ENCODE measurements at places on chromosomes 7 and 10. TPM values are rescaled to one million over a fixed set of nuclear protein-coding genes. Genes with fewer than 3 reads are reported as not detected.

The KLF14 gene
- polyA plus RNA-seq = not detected

The ANXA7 gene
- 62.4 TPM for polyA plus RNA-seq

The CLEC5A gene
- polyA plus RNA-seq = 0.09 TPM

The AFAP1L2 gene
- 4.2 TPM for polyA plus RNA-seq

The AKR1D1 gene
- 24.9 TPM for polyA plus RNA-seq

The IKZF1 gene
- polyA plus RNA-seq = 5.9 TPM

GRCh38 chr10:68474021-68474420 lies 2.2 kb upstream of the DNA2 start:
- H3K27ac ChIP-seq = no peak overlapping the region
- H3K36me3 ChIP-seq = no peaks in the 10 kb centered on the region
- no peak overlapping the region for H3K4me3 ChIP-seq

DNA sequence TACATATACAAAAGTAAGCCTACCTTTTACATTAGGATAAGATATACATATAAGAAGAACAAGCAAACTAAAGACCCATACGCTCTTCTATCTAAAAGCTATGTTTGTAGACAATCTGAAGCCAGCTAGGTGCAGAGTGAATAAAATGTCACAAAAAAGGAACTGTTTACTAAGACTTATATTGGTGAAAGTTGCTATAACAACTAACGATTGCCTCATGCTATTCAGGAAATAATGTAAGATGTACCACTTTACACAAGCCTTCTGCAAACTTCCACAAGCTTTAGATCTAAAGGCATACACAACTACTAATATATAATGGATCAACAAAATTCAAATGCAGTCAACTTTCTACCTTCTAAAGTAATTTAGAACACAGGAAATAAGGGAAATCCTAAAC lies 175.1 kb downstream of the SRPK2 start:
- H3K36me3 ChIP-seq = no peaks in the 10 kb centered on the region
- no peaks in the 10 kb centered on the region for H3K27me3 ChIP-seq
- DNase-seq = no peak
- no peak overlapping the region for H3K27ac ChIP-seq

GRCh38 chr7:50981743-50982142 lies 199.0 kb upstream of the GRB10 start:
- no peak overlapping the region for H3K4me3 ChIP-seq
- H3K4me1 ChIP-seq = no peaks in the 10 kb centered on the region
- H3K36me3 ChIP-seq = no peaks in the 10 kb centered on the region
- DNase-seq = no peak

DNA sequence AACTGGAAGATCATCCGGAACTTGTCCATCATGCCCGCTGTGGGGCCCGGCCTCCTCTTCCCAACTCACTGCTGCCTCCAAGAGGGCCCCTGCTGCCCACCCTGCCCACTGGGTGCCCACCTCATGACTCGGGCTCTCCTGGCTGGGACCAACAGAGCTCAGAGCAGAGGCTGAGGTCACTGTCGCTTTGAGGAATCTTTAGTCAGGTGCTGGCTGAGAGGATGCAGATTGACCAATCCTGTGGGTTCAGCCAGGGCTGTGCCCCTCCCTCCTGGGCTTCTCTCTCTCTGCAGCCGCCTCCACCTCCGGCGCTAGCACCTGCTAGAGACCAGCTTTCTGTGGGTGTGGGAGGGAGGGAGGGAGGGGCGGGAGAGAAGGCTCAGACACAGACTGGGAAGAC lies at the start of gene CALHM1:
CALHM1 (minus strand) TSS at position 181 of the 400 bp plus-strand sequence; CDS start at position 32, 149 bp downstream.
- no peaks in the 10 kb centered on the region for H3K36me3 ChIP-seq
- no peaks in the 10 kb centered on the region for H3K4me1 ChIP-seq
- no peak within 1 kb of the TSS for H3K27ac ChIP-seq
- peak; percentile 26 for DNase-seq

GRCh38 chr7:47957156-47957555 lies 8.9 kb upstream of the PKD1L1 start:
- H3K36me3 ChIP-seq = peaks cover 21% of the 10 kb centered on the region
- no peaks in the 10 kb centered on the region for H3K27me3 ChIP-seq

DNA sequence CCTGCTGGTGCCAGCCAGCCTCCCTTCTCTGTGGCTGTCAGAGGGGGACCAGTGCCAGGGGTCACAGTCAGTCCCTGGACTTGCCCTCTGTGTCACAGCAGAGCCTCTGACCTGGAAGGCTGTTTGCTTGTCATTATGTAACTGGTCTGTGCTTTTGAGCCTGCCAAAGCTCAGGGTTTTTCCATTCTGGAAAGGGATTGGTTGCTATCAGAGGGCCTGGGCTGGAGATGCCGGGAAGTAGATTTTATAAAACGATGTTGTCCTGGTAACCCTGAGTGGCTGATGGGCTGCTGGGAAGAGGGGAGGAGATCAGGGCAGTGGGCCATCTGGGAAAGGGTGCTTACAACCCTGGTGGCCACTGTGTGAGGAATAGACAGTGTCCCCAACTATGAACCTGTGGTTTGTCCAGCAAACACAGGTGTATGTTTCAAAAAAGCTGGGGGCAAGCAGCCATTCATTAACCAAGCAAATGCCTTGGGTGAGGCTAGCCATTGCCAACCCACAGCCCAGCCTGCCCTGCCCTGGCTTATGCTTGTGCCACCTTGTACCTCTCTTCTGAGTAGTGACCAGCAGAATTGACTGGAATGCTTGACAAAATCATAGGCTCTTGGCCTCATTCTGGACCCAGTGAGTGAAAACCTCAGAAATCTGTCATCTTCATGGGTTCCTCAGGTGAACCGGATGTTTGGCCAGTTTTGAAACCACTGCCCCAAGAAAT lies 21.6 kb downstream of the SFTPD start:
- H3K4me1 ChIP-seq = no peaks in the 10 kb centered on the region
- no peak overlapping the region for H3K4me3 ChIP-seq
- H3K36me3 ChIP-seq = no peaks in the 10 kb centered on the region
- H3K27ac ChIP-seq = no peak overlapping the region

DNA sequence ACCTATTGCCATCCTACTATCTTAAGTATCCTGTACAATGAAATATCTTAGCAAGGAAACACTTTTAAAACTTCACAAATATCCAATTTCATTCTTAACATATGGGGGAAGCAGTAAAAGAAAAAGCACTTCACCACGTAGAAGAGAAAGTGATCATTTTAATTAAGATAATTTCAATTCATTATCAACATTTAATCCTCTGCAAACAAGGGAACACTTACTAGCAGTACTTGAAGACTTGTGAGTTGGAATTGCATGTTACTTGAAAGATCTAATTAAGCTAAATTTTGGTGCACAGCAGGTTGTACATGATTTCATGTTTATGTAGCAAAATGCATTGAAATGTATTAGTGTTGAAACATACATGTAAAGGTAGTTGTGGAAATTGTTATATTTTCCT lies 20.8 kb upstream of the CCAR1 start:
- no peaks in the 10 kb centered on the region for H3K4me1 ChIP-seq
- no peak overlapping the region for H3K4me3 ChIP-seq
- no peaks in the 10 kb centered on the region for H3K36me3 ChIP-seq
- no peak overlapping the region for H3K27ac ChIP-seq
- DNase-seq = no peak

DNA sequence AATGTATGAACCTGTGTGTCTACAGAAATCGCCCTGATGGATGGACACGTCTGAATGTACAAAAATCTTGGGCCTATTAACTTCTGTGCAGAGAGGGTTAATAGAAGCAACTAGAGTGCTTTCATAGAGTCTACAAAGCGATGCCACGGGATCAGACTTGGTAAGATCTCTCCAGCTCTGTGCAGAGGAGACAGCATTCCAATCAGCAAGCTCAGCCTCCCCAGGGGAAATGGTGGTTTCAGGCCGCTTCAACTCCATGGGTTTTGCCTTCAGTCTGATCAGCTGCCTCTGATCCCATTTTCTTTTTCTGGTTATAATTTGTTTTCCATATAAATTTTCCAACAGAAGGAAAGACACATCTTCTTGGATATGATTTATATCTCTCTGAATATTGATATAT lies 35.1 kb upstream of the COBL start:
- no peaks in the 10 kb centered on the region for H3K36me3 ChIP-seq
- no peaks in the 10 kb centered on the region for H3K4me1 ChIP-seq
- no peaks in the 10 kb centered on the region for H3K27me3 ChIP-seq
- DNase-seq = no peak

GRCh38 chr10:97718659-97719142 lies 5.2 kb downstream of the MARVELD1 start:
- H3K4me1 ChIP-seq = peaks cover 37% of the 10 kb centered on the region
- no peaks in the 10 kb centered on the region for H3K36me3 ChIP-seq
- peak overlapping the region; percentile 81 for H3K27ac ChIP-seq
- DNase-seq = peak; percentile 99
- no peaks in the 10 kb centered on the region for H3K27me3 ChIP-seq

DNA sequence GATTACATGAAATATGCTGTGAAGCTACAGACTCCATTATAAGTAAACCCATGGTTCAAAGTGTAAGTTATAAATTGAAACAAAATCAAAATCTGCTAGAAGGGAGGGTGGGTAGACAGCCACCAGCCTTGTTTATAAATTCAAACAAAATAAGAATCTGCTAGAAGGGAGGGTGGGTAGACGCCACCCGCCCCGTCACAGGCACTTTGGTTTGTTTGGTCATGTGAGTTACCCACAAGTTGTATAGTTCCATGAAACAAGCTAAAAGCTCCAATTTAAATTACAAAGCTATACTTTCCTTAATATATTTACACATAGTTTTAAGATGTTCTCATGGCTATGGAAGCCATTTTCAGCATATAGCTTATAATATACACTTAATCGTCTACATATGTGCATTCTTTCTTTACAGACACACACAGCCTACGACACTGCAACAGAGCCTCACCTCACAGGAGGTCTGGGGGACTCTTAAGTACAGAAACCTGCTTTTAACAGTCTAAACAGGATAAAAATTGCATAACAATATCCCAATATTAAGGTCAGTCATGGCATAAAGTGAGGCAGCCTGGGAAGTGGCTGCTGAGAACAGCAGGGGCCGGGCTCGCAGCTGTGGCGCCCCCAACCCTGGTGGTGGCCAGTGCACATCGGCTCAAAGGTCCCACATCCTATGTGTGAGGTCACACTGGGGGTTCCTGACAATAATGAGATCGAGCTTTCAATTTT lies 28.1 kb upstream of the NCAPG2 start:
- H3K4me3 ChIP-seq = no peak overlapping the region
- H3K27me3 ChIP-seq = no peaks in the 10 kb centered on the region
- no peak for DNase-seq
- H3K36me3 ChIP-seq = peaks cover 42% of the 10 kb centered on the region
- H3K4me1 ChIP-seq = no peaks in the 10 kb centered on the region

GRCh38 chr7:18225067-18225466 lies 197.4 kb upstream of the PRPS1L1 start:
- no peaks in the 10 kb centered on the region for H3K36me3 ChIP-seq
- H3K27me3 ChIP-seq = no peaks in the 10 kb centered on the region
- H3K27ac ChIP-seq = no peak overlapping the region
- no peaks in the 10 kb centered on the region for H3K4me1 ChIP-seq
- no peak for DNase-seq

- H3K27me3 ChIP-seq = no peaks in the 10 kb centered on the region
- no peak for DNase-seq
- H3K4me3 ChIP-seq = no peak overlapping the region
- no peaks in the 10 kb centered on the region for H3K4me1 ChIP-seq
- no peak overlapping the region for H3K27ac ChIP-seq
These were observed 56.3 kb upstream of the FAM3C start for GRCh38 chr7:121452389-121452788.

DNA sequence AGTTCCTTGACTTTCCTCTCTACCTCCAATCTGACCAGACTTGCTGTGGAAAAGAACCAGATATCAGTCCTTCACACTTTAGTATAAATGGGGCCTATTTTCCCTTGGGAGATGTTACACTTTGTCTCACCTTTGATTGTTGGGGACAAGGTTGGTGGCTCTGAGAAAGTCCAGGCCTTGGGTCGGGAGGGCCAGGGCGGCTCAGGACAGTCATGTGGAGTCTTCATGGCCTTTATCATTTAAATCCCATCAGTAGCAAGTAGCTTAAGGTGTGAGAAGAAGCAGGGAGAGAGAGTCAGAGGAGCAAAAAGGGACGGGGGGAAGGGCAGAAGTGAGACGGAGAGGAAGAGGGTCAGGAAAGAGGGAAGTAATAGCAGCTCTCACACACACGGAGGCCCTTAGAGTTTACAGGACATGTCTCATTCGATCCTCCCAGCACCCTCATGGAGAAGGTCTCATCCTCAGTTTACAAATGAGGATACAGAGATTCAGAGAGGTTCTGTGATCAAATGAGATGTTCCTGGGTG lies 40.5 kb downstream of the TBATA start:
- H3K27ac ChIP-seq = no peak overlapping the region
- H3K27me3 ChIP-seq = no peaks in the 10 kb centered on the region
- H3K4me1 ChIP-seq = peaks cover 41% of the 10 kb centered on the region

DNA sequence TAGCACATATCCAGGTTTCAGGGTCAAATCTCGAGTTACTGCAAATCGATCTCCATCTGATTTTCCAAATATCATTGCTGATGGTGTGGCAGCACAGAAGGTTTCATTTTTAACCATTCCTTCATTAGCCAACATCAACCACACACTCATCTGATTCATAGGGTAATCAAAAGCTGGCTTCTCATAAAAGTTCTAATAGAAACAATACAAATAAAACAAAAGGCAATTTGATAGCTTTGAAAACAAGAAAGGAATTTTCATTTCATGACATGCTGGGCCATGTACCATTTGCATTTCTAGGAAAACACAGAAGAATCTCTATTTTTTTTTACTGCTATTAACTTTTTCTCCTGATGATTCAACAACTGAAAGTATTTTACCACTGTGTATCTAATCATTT lies 147.7 kb upstream of the SLC26A5 start:
- H3K4me3 ChIP-seq = no peak overlapping the region
- no peaks in the 10 kb centered on the region for H3K36me3 ChIP-seq
- no peaks in the 10 kb centered on the region for H3K4me1 ChIP-seq
- no peak overlapping the region for H3K27ac ChIP-seq
- no peaks in the 10 kb centered on the region for H3K27me3 ChIP-seq

DNA sequence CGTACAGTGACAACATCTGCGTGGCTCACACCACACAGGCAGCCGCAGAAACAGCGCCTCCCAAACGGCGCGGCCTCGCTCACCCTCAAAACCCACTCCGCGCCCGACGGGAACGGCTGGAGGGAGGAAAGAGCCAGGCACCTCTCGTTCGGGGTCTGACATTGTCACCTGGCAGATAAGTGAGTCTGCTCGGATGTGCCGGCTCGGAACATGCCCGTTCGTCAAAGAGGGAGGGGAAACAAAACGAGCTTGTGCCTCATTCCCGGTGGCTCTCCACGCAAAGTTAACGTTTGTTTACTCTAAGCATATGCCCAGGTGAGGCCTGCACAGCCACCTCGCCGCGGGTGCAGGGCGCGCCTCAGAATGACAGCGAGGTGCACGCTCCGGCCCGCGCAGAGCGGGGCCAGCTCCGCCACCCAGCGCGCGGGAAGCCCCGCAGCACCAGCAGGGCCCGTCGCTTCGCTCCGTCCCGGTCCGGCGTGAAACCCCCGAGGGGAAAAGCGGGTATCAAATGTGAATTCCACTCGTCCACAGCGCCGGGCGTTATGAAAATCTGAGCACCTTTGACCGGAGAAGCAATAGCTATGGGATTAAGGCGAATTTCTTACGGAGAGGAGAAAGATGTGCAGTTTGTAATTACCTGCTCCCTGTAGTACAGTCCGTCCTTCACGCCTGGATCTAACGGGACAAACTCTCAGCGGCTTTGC lies 13.1 kb downstream of the CNPY1 start:
- no peak for DNase-seq
- peaks cover 6% of the 10 kb centered on the region for H3K4me1 ChIP-seq
- H3K4me3 ChIP-seq = no peak overlapping the region
- H3K27ac ChIP-seq = no peak overlapping the region
- H3K36me3 ChIP-seq = no peaks in the 10 kb centered on the region

GRCh38 chr7:25843467-25843866 lies 308.5 kb upstream of the NFE2L3 start:
- no peaks in the 10 kb centered on the region for H3K4me1 ChIP-seq
- no peak for DNase-seq

All from small intestine (tissue), 16 donors.